ENCODE measurements at places on chromosomes 1 and 21.
A peak's percentile ranks its signal among the peaks of the same experiment; 100 is the strongest.

- no peak for DNase-seq
Measured at GRCh38 chr1:215507119-215507518, 60.0 kb upstream of the KCTD3 start.

- no peak for DNase-seq
Measured at GRCh38 chr1:3504151-3504821, 49.8 kb downstream of the ARHGEF16 start.

GRCh38 chr1:151065089-151065645 lies 5.0 kb downstream of the MLLT11 start:
- DNase-seq: no peak

- DNase-seq: no peak
Measured at GRCh38 chr1:192879406-192879805, 70.6 kb downstream of the RGS2 start.

GRCh38 chr1:36156329-36157114 lies 562 bp downstream of the MAP7D1 start:
- DNase-seq: no peak

- DNase-seq: peak; percentile 17
Measured at GRCh38 chr1:167805041-167805556, 83.3 kb downstream of the MPZL1 start.

GRCh38 chr1:248858096-248858890 lies 592 bp downstream of the ZNF692 start:
- DNase-seq: no peak

- no peak for DNase-seq
Measured at GRCh38 chr1:39354572-39354971, 136.9 kb upstream of the BMP8A start.

DNA sequence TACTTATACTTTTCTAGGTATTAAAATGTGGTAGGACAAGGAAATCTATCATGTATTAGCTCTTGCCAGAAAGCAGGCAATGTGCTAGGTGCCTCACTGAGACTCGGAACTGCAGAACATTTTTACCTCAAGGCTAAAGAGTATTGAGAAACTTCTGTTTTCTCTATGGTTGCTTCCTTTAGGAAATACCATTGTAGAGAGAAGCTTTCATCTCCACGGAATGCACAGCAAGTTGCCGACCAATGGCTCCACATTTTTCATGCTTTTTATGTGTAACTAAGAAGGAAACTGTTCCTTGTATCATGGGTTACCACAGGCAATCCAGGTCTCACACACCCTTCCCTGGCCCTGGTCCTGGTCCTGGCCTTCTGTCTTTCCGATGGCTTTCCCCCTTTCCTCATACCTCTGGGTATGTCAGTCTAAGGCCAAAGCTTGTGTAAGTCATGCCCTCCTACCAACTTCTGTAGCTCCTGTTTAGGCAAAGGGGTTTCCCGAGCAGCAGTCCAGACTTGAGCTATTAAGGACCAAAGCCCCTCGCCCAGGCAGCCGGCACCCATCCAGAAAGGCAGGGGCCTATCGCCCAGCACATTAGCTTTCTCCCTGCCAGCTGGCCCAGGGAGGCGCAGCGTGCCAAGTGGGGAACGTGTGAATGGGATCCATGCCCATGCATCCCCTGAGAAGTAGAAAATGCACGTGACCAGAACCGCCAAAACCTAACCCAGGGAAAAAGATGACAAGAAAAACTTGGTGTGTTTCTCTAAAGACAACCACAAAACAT lies 225.0 kb downstream of the PBX1 start:
- no peak for DNase-seq

GRCh38 chr1:169615803-169616202 lies 14.1 kb downstream of the SELP start:
- no peak for DNase-seq

DNA sequence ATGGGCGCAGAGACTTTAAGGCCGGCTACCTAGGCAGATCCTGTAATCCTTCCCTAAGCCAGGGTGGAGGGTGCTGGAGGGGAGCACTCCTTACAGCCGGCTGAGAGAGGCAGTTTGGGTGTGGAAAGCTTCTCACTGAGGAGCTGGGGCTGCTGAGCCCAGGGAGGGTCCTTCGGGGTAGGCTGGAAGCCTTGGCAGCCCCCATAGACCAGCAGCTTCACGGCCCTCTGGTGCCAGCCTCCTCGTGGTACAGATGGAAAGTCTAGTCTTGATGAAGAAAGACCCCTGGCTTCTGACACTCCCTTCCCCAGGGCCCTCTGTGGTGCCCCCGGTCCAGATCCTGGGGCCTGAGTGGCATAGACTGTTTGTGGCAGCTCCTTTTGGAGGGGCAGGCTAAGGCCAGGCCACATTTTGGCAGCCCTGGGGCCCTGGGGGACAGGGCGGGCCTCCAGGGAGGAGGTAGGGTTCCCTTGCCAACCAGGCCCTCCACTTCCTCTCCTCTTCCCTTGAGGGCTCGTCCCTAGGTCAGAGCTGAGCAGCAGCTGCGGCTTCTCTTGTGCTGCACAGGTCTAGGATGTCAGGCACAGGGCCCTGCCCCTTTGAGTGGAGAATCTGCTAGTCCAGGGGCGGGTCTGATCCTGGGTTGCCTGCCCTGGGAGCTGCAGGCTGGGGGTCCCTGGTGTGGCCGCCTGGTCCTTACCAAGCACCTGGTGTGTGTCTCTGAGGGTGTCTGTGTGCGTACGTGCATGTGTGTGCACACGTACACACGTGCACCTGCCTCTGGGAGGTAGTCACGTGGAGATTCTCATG lies 4.8 kb downstream of the AMPD2 start:
- peak; percentile 57 for DNase-seq

- DNase-seq: no peak
Measured at GRCh38 chr1:43011020-43011419, 52.4 kb upstream of the SLC2A1 start.

DNA sequence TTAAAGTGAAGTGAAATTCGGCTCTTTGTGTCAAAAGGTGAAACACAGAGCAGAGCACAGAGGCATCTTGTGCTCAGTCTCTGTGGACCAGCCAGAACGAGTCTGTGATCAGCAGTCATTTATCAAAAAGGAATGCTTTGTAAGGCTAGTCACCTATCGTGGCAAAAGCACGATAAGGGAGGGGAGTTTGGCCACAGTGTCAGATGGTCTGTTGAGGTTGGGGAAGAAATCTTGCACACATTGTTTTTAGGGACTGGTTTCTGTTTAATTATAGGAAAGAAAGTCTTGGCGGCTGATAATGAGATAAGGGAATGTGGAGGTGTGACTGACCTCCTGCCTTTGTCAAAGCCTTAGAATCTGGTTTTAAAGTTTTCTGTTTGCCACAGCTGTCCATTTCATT lies 58.2 kb upstream of the KIAA1614 start:
- no peak for DNase-seq

GRCh38 chr1:163877016-163877415 lies 555.3 kb downstream of the NUF2 start:
- no peak for DNase-seq

- DNase-seq: no peak
Measured at GRCh38 chr1:231201979-231202633, 38.9 kb upstream of the GNPAT start.

GRCh38 chr1:114446198-114446597 lies 64.8 kb downstream of the TRIM33 start:
- DNase-seq: no peak

GRCh38 chr21:41605178-41605933 lies 97.4 kb upstream of the TMPRSS2 start:
- no peak for DNase-seq

DNA sequence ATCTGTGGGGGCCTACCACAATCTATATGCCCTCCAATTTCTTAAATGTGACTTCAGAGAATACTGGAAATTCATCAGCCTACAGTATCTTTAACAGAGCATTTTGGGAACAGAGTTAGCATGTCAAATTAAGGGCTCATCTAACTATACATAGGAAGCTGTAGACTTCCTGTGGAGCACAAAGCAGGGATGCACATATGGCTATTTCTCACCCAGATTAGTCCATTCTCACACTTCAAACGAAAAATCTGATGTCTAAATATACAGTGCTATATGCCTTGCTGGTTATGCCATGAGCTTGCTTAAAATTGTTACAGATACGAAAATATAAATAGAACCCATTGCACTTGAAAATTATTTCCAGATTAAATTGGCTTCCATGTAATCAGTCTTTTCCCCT lies 1922.8 kb downstream of the MRPL39 start:
- no peak for DNase-seq

DNA sequence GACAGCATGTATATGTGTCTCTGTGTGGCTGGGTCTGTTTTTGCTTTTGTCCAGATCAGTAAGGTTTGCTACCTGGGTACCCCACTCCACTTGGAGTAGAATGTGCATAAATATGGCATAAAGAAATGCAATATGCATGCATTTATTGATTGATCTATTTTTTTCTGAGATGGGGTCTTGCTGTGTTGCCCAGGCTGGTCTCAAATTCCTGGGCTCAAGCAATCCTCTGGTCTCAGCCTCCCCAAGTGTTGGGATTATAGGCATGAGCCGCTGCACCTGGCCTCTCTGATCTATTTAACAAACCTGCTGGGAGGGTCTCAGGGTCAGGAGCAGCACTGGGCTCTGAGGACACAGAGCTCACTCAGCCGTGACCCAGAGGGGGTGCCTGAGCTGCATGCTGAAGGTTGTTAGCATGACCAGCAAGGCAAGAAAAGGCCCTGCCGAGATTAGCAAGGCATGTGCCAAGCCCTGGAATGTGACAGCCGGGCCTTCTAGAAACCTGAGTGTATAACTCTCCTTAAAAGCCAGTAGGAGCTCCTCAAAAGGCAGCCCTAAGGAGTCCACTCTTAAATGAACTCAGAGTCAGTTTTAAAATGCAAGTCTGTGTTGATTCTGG lies 22.5 kb downstream of the PCSK9 start:
- no peak for DNase-seq

GRCh38 chr1:160577671-160578070 lies 1.6 kb downstream of the CD84 start:
- no peak for DNase-seq

DNA sequence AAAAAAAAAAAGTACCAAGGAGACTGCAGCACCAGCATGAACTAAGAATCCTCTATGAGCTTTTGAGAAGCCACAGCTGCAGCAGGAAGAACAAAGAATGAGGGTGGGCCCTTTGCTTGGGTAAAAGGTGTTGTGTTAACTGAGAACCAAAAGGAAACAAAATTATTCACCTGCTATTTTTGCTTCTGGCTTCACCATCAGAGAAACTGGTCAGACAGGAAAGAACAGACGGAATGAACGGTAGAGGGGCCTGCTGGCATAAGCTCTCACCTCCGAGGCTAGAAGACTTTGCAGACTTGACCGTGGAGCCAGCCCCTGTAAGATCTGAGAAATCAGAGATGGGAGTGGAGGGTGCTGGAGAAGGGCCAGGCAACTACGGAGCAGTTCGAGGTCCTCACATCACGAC lies 27.6 kb downstream of the IL10RB start:
- no peak for DNase-seq
